ENCODE measurements at places on chromosomes 4 and X. TPM values are rescaled to one million over a fixed set of nuclear protein-coding genes. Genes with fewer than 3 reads are reported as not detected.

- H3K4me3 ChIP-seq = no peak overlapping the region
- DNase-seq = no peak
- peaks cover 2% of the 10 kb centered on the region for H3K4me1 ChIP-seq
- H3K27me3 ChIP-seq = peaks cover 2% of the 10 kb centered on the region
- no peaks in the 10 kb centered on the region for H3K36me3 ChIP-seq
- no peak overlapping the region for H3K27ac ChIP-seq
Measured at GRCh38 chrX:72088761-72089160, 43.0 kb downstream of the RTL5 start.

DNA sequence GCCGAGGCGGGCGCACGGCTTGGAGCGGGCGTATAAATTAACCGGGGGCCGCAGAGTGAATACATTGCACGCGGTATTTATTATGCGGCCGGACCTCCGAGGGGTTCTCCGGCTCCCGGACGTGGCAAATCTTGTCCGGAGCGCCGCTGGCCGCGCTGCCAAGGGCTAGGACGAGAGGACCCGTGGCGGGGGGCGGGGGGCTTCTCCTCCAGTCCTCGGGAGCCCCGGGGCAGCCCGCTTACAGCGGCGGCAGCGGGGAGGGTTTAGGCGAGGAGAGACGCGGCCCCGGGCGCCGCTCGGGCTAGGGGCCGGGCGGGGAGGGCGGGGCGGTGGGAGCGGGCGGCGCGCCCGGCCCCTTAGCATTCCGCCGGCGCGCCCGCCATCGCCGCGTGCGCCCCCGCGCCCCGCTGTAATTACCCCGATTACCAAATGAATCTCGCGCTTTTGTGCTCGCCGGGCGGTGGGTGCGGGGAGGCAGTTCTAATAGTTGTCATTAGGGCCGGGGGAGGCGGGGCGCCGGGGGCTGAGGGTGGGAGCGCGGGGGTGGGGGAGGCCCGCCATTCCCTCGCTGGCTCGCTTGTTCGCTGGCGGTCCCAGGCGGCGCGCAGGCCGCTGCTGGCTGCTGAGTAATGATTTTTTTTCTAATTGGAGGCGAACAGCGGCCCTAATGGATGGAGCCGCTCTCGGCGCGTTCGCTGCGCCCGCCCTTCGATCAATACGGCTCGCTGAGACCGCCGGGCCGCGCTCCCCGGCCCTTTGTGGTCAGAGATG lies 276.6 kb downstream of the BCOR start:
- H3K27me3 ChIP-seq = no peaks in the 10 kb centered on the region
- H3K27ac ChIP-seq = peak overlapping the region; percentile 33
- peaks cover 10% of the 10 kb centered on the region for H3K4me1 ChIP-seq
- peak; percentile 80 for DNase-seq

- H3K4me3 ChIP-seq = no peak overlapping the region
- H3K27me3 ChIP-seq = peaks cover 19% of the 10 kb centered on the region
- H3K36me3 ChIP-seq = no peaks in the 10 kb centered on the region
Measured at GRCh38 chr4:7392438-7393421, 42.0 kb downstream of the PSAPL1 start.

GRCh38 chrX:68936608-68937007 lies 107.8 kb downstream of the EFNB1 start:
- peaks cover 3% of the 10 kb centered on the region for H3K27me3 ChIP-seq
- no peak overlapping the region for H3K4me3 ChIP-seq
- no peaks in the 10 kb centered on the region for H3K4me1 ChIP-seq
- H3K27ac ChIP-seq = no peak overlapping the region

- H3K36me3 ChIP-seq = no peaks in the 10 kb centered on the region
- no peaks in the 10 kb centered on the region for H3K27me3 ChIP-seq
- H3K4me1 ChIP-seq = peaks cover 2% of the 10 kb centered on the region
- H3K27ac ChIP-seq = no peak overlapping the region
- no peak overlapping the region for H3K4me3 ChIP-seq
Measured at GRCh38 chr4:99461623-99462401, 26.7 kb upstream of the ADH7 start.

DNA sequence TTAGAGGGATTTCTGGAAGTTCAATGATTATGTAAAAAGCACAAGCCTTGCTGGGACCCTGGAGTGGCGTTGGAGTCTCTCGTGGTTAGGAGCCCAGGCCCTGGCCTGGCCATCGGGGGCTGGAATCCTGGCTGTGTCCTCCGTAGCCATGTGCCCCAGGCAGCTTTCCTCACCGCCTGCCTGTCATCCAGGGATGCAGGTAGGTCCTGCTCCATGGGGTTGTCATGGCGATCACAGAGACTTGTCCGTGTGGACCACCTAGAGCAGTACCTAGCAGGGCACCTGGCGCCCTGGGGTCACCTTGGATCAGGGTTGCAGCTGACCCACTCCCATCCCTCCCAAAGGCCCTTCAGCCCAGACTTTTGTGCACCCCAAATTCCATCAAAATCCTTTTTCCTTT lies 30.2 kb upstream of the WFS1 start:
- H3K27me3 ChIP-seq = peaks cover 4% of the 10 kb centered on the region
- H3K27ac ChIP-seq = no peak overlapping the region
- H3K4me1 ChIP-seq = no peaks in the 10 kb centered on the region
- peaks cover 7% of the 10 kb centered on the region for H3K36me3 ChIP-seq
- no peak overlapping the region for H3K4me3 ChIP-seq
- DNase-seq = peak; percentile 2

DNA sequence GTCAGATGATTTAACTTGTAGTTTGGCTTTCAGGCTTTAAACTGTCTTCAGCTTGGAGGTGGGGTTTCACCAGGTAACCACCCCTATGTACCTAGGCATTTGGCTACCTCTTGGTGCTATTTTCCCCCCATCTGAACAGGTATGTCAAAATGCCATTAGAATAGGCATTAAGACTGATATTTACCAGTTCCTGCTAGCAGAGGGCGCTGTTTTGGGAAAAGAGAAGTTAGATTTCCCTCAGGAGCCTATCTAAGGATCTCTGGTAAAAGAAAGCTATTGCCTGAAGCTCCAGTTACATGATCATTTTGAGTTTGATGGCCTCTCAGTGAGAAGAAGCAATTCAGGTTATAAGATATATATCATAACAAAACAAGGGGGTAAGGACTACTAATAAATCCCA lies 879.1 kb downstream of the SH3BGRL start:
- no peak for DNase-seq
- no peaks in the 10 kb centered on the region for H3K27me3 ChIP-seq
- H3K27ac ChIP-seq = no peak overlapping the region
- H3K4me1 ChIP-seq = no peaks in the 10 kb centered on the region
- no peak overlapping the region for H3K4me3 ChIP-seq

- no peak for DNase-seq
- no peaks in the 10 kb centered on the region for H3K4me1 ChIP-seq
- H3K36me3 ChIP-seq = no peaks in the 10 kb centered on the region
- no peaks in the 10 kb centered on the region for H3K27me3 ChIP-seq
Measured at GRCh38 chr4:108107101-108107500, 61.6 kb downstream of the LEF1 start.

The BANK1 gene
- total RNA-seq = not detected

The ERCC6L gene
- total RNA-seq = 1.2 TPM

The MAGEA2 gene
- total RNA-seq = 2.7 TPM

The SHROOM4 gene
- 0.96 TPM for total RNA-seq
